ENCODE measurements at places on chromosomes 7 and 10. TPM values are rescaled to one million over a fixed set of nuclear protein-coding genes. Genes with fewer than 3 reads are reported as not detected.

- no peak for DNase-seq
Observed at GRCh38 chr7:51318001-51318400, 1.4 kb upstream of the COBL start.

DNA sequence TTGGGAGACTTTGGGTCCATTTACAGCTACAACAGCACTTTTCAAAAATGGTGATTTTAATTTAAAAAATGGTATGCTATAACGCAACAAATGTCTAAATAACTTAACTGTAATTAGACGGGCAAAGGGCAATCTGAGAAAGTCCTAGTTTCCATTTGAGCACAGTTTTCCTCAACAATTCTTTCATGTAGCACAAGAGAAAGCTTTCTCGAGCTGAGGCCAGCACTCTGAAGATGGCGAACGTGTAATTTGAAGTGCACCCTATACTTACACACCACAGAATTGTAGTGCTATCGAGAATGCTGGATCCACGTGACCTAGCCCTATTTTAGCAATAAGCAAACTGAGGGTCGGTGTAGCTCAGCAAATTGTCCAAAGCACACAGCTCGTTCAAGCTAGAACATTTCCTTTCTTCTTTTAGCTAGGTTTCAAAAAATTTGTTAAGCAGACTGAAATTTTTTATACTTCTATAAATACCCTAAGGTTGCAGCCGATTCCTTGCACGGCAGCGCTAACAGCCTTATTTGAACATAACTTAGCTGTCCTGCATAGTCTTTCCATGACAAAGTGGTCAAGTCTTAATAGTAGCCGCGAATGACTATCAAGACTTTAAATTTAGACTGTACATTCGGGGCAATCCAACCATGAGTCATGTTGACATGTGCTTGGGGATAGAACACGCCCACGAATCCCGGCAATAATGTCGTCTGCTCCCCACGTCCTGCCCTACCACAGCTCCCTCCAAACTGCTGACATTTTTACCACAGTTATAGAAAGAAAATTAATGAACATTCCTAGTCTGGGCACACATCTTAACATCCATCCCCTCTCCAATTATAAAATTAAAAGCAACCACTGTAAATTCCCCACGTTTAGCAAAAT lies 10.0 kb downstream of the KLF6 start:
- peak; percentile 64 for DNase-seq

- no peak for DNase-seq
Observed at GRCh38 chr7:10724449-10724848, 249.2 kb upstream of the PHF14 start.

DNA sequence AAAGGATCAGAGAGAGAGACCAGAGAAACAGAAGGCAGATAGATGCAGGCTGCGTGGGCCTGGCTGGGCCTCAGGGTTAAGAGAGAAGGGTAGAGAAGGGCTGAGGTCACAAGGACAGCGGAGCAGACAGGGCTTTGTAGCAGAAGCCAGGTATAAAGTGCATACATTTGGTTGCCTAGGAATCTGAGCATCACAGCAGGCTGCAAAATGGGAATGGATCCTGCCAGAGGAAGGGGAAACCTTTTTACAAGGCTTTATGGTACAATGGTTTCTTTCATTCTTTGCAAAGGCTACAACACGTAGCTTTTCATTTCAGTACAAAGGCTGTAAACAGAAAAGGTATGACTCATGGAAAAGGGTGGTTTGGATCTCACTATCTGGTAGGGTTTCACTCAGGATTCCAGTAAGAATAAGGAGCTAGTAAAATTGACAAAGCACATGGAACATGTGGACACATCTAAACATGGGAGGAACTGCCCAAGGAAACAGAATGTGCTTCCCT lies 275.1 kb downstream of the DOCK4 start:
- DNase-seq = no peak

Gene ADCYAP1R1
- 2.5 TPM for total RNA-seq

Gene TUBAL3
- total RNA-seq = not detected

Gene AVPI1
- total RNA-seq = 25.6 TPM

Gene CPA5
- total RNA-seq = not detected

GRCh38 chr10:102595293-102595692 lies 49.0 kb upstream of the TRIM8 start:
- no peak for DNase-seq

DNA sequence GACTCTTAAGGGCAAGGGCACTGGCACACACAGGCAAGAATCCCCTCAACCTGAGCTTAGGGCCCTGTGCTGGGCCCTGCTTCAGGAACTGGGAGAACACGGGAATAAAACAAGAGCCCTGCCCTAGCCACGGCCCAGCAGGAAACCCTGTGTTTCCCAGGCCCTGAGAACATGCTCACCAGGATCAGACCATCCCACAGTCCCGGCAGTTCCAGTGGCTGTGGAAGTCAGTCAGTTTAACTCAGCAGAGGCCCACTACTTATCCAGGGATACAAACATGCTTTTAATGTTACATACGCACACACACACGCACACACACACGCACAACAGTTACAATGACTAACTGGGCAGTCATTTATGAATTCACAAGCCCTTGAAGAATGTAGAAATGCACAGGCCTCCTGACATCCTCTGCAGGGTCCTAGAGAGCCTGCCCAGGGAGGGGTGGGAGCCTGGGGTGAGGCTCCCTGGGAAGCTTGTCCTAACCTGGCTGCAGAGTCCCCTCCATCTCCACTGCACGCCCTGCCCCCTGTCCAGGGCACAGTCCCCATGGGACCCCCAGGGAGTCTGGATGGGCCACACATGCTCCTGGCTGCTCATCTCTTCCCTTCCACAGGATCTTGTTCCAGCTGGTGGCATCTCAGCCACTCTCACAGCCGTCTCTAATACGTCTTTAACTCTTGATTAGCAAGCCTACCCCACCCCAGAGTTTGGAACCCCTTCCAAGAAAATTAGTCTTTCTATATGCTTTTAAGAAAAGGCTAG lies 97.6 kb downstream of the TCERG1L start:
- DNase-seq = no peak

DNA sequence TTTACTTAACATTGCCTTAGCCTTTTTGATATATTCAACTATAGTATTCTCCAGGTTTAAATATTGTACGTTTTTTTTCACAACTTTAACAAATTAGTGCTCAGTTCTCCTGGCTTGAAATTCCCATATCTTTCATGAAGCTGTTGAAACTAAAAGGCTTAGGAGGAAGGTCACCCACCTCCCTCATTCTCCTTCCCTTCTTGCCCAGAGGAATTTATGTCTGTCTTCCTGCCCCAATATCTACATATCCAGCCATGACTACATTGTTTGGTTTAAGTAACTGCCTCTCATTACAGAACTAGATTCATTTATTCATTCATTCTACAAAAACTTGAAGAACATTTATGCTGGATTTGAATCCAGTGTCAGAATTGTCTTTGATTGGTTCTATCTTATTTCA lies 254.8 kb upstream of the C7orf33 start:
- DNase-seq = no peak

All from thoracic aorta (tissue), 2 donors.